ENCODE measurements at places on chromosomes 7 and 10.
A peak's percentile ranks its signal among the peaks of the same experiment; 100 is the strongest.

- no peak for DNase-seq
Observed at GRCh38 chr10:103619424-103620351, 126.2 kb downstream of the NEURL1 start.

- no peak for DNase-seq
Observed at GRCh38 chr10:110842326-110842904, 29.3 kb upstream of the PDCD4 start.

GRCh38 chr7:17554341-17555015 lies 256.0 kb downstream of the AHR start:
- no peak for DNase-seq

DNA sequence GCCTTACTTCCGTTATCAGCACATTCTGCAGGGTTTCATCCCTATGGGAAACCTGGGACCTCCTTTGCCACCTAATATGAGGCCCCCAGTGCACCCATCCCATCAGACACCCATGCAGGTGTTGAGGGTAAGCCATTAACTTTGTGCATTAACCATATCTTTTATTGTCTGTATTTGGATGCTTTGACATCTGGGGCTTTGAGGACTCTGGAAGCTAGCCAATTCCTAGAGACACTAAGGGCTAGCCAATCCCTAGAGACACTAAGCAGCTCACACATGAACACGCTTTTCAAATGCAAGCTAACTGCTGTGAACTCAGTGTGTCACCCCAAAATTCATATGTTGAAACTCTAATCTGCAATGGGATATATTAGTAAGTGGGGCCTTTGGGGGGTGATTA lies 272.5 kb upstream of the COBL start:
- DNase-seq: no peak

GRCh38 chr10:61173450-61173849 lies 229.5 kb upstream of the RHOBTB1 start:
- DNase-seq: no peak

- DNase-seq: peak; percentile 59
Observed at GRCh38 chr10:97572214-97572989, at the start of gene ANKRD2. ANKRD2 (plus strand) TSS chr10:97572779; CDS start chr10:97572789, 10 bp downstream.

DNA sequence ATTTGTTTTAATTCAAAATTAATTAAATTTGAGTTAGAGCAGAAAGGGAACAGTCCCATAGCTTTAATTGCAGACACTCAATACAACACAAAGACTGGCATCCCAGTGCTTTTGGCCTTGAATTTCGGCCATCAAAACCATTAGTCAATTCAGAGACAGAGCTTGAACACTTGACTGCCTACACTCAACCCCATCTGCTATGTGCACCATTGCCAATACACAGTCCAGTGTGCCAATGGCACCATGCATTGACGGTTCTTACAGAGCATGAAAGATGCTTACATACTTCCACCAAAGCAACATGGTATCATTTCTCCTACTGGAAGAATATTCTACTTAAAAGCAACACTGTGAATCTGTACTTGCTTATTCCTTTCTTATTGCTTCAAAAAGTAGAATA lies 43.6 kb upstream of the LRRTM3 start:
- DNase-seq: no peak

GRCh38 chr7:20514364-20514763 lies 101.1 kb upstream of the ABCB5 start:
- DNase-seq: no peak

GRCh38 chr7:99918959-99919813 lies at the start of gene TRIM4:
TRIM4 (minus strand) TSS chr7:99919530; CDS start chr7:99919401, 129 bp downstream.
- DNase-seq: peak; percentile 91

DNA sequence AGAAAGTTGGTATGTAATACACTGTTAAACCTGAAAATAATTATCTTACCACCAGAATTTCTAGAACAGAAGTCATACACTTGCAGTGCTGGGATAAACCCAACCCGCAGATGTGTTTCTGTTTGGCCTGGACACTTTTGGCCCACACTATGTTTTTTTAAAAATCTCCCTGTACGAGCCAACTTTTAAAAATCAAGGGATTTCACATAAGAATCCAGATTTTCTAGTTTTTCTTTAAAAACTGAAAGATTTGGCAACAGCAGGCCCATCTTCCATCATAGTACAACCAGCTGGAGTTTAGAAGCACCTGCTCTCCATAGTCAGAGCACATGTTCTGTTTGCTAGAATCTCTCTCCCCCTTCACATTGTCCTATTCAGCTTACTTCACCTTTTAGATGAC lies 74.0 kb downstream of the TLL2 start:
- DNase-seq: no peak
